ENCODE measurements at places on chromosomes 7 and 10. TPM values are rescaled to one million over a fixed set of nuclear protein-coding genes. Genes with fewer than 3 reads are reported as not detected.

The EEF1AKMT2 gene
- total RNA-seq = 22.3 TPM

The ZP3 gene
- total RNA-seq = 14.0 TPM

The PAX4 gene
- total RNA-seq = not detected

The HECW1 gene
- 17.2 TPM for total RNA-seq

The TEX36 gene
- total RNA-seq = not detected

The OR2A7 gene
- total RNA-seq = not detected

The FAM25C gene
- 0.98 TPM for total RNA-seq
